ENCODE measurements at places on chromosomes 4 and X. TPM values are rescaled to one million over a fixed set of nuclear protein-coding genes. Genes with fewer than 3 reads are reported as not detected.

TNIP3 gene
- 0.22 TPM for total RNA-seq

IL1RAPL1 gene
- total RNA-seq = not detected

METTL14 gene
- total RNA-seq = 18.5 TPM

JAKMIP1 gene
- not detected for total RNA-seq

RNF128 gene
- total RNA-seq = not detected

EDA2R gene
- total RNA-seq = 11.0 TPM

DUX4 gene
- not detected for total RNA-seq

DRD5 gene
- total RNA-seq = not detected

MTTP gene
- not detected for total RNA-seq
